ENCODE measurements at places on chromosomes 3 and 15. TPM values are rescaled to one million over a fixed set of nuclear protein-coding genes. Genes with fewer than 3 reads are reported as not detected.

- DNase-seq, result peak; percentile 35
These were observed 243.8 kb downstream of the SOX2 start for GRCh38 chr3:181955566-181955965.

DNA sequence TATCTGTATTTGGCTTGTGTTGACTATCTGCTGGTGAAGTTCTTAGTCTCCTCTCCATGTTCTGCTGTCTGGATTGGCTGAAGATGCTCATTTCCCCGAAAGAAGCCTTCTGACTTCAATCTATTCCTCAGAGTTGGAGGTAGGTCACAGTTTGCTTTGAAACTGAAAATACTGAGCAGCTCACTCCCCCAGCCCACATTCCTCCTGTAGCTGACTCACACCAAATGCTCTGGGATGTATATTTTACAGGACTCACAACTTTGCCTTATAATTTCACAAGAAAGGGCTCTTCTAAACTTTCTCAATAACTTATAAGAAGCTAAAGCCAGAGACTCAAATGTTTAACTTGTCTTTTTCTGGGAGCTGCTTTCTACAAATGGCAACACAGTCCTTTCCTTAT lies 36.3 kb upstream of the SNX4 start:
- no peak for DNase-seq

Gene EFCAB12
- total RNA-seq, result 2.6 TPM

Gene KLHL6
- 169 TPM for total RNA-seq

DNA sequence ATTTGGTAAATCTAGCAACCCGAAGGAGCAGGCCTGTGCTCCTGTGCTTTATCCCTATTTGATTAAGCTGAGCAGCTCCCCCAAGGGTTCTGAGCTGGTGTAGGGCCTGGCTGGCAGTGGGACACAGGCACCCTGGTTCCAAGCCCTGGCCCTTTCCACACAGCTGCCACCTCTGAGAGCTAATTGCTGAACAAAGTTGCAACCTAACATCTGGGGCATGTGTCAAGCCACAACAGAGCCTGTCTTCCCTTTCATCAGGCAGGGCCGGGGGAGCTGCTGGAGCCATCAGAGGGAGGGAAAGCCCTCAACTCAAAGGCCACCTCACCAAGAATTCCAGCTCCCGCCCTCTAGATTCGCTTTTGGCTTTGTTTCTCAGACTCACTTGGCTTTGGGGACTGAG lies 17.1 kb upstream of the MRPS22 start:
- DNase-seq, result no peak

DNA sequence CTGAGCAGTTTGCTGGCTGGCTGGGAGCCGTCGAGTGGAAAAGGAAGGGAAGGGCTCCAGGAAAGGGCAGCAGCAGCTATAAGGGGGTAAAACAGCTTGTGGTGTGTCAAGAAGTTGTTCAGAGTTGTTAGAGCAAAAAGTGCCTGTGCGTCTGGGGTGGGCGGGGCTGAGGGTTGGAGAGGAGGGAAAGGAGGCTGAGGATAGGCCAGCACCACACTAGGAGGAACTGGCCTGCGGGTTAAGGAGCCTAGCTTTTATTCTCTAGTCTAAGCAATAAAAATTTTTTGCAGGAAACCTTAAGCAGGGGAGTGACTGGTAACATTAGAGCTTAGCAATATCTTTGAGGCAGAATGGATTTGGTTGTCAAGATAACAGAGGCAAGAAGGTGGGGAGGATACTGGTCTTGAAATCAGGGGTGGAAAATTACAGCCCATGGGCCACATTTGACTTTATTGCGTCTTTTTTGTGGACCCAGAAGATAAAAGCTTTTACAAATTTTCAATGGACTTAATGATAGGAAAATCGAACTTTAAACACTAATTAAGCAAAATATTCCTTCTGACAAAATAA lies 134.5 kb upstream of the AADACL2 start:
- DNase-seq, result no peak

DNA sequence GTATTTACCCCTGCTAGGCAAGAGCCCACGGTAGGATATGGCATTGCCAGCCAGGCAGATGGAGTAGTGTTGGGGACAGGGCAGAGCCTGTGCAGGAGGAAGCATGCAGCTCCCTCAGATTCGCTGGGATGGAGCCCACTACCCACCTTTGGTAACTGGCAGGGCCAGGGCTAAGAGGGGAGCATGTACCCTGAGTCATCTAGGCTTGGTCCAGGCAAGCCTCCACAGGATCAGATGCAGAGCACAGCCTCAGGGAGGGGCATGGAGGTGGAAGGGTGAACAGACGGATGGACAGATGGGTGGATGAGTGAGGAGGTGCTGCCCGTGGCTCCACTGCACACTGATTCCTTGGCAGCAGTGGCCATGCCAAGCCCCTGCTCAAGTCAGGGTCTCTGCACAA lies 33.0 kb downstream of the IL20RB start:
- no peak for DNase-seq

Data from OCI-LY7 (cell line).